ENCODE measurements at places on chromosomes 12 and 14. TPM values are rescaled to one million over a fixed set of nuclear protein-coding genes. Genes with fewer than 3 reads are reported as not detected.

GRCh38 chr12:57477710-57478681, 1.7 kb downstream of the ARHGAP9 start:
- no peaks in the 10 kb centered on the region for H3K4me1 ChIP-seq
- no peak overlapping the region for H3K27ac ChIP-seq
- no peaks in the 10 kb centered on the region for H3K36me3 ChIP-seq

GRCh38 chr12:109423392-109423791, 53.7 kb downstream of the KCTD10 start:
- no peaks in the 10 kb centered on the region for H3K4me1 ChIP-seq
- H3K27ac ChIP-seq = no peak overlapping the region
- no peaks in the 10 kb centered on the region for H3K36me3 ChIP-seq
- H3K4me3 ChIP-seq = no peak overlapping the region
- no peaks in the 10 kb centered on the region for H3K27me3 ChIP-seq

GRCh38 chr14:23478109-23478759, 8.7 kb downstream of the NGDN start:
- no peak overlapping the region for H3K27ac ChIP-seq
- H3K36me3 ChIP-seq = peaks cover 61% of the 10 kb centered on the region
- no peak overlapping the region for H3K4me3 ChIP-seq
- H3K4me1 ChIP-seq = no peaks in the 10 kb centered on the region
- no peaks in the 10 kb centered on the region for H3K27me3 ChIP-seq

DNA sequence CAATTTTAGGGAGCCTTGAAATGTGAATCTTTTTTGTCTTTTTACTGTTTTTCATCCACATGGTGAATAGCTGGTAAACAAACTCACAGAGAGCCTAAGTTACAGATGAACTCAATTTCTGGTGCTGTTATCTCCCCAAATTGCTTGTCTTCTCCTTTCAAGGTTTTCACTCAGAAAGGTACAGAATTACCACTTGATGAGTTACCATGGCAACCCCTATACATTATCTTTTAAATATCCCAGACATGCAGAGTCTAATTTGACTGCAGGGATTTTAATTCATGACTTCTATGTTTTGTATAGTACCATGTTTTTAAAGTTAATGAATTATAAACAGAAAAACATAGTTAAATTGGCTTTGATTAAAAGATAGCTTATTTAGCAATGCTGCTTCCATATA, 203.7 kb downstream of the PELI2 start:
- no peak for DNase-seq
- H3K4me3 ChIP-seq = no peak overlapping the region
- no peaks in the 10 kb centered on the region for H3K36me3 ChIP-seq
- peaks cover 21% of the 10 kb centered on the region for H3K4me1 ChIP-seq
- H3K27me3 ChIP-seq = no peaks in the 10 kb centered on the region
- H3K27ac ChIP-seq = no peak overlapping the region

DNA sequence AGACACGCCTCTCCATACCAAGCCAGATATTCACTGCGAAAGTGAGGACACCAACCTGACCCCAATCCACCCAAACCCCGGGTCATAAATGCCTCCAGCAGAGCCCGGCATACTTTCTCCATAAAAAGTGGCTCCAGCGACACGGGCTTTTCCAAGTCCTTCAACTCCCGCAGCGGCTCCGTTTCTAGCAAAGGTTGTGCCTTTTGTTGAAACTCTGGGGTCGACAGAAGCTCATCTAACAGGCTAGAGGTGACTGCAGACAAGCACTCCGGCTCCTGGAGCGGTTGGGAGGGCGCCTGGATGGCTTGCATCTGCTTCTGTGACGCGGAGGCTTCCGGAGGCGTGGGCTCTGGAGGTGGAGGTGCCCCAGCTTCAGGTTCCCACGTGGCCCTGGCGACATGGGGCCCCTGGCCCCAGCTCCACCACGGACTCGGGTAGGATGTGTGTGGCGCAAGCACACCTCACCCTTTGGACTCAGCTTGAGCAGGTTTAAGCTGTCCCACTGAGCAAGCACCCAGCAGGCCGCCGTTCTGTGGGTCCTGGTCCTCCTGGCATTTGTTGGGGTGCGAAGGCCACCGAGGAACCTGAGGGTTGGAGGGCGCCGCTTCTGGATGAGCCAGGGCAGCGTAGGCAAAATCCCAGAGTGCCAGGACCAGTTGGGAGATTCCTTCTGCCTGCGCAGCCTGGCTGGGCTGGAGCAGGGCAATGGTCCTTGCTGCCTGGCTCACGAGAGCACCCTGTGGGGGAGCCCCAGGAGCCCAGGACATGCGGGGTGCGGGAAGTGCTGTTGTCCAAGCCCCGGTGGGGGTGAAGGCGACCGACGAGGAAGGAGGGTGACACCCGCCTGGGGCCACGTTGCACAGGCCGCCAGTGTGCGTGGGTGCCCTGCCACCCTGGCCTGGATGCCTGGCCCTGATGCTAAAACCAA, 186.3 kb downstream of the ALG10 start:
- H3K4me3 ChIP-seq = no peak overlapping the region
- no peaks in the 10 kb centered on the region for H3K36me3 ChIP-seq
- no peak overlapping the region for H3K27ac ChIP-seq
- no peaks in the 10 kb centered on the region for H3K4me1 ChIP-seq

- H3K27ac ChIP-seq = peak overlapping the region; percentile 89
- H3K36me3 ChIP-seq = no peaks in the 10 kb centered on the region
- DNase-seq = peak; percentile 44
- H3K4me3 ChIP-seq = no peak overlapping the region
These were observed 169.9 kb upstream of the HIF1A start for GRCh38 chr14:61525293-61526011.

DNA sequence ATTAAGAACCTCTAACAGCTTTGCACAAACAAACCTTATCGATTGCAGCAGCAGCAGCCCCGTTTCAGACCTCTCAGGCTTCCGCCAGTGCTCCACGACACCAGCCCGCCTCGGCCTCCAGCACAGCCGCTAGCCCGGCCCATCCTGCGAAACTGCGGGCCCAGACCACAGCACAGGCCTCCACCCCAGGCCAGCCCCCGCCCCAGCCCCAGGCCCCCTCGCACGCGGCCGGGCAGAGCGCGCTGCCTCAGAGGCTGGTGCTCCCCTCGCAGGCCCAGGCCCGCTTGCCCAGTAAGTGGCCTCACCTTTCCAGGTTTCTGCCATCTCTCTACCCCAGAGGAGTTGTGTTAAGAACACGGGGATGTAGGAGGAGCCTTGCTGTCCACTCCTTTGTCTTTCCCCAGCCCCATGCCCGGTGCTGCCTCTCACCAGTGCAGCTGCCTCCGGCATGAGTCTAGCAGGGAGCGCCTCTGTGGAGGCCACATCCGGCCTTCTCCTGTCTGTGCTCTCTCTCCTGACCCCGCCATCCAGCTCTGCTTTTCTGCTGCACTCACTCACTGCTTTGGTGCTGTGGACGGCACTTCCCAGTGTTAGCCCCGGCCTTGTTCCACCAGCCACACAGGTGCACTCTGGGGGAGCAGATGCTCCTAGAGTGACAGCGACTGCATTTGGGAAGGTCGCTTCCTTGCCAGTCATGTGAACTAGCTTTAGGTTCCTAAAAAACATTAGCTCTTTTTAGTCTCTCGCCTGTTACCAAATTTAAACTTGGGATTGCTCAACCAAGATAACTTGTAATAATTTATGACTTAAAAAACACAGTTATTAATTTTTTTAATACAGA, 71.5 kb downstream of the EP400 start:
- H3K27me3 ChIP-seq = no peaks in the 10 kb centered on the region
- H3K4me3 ChIP-seq = no peak overlapping the region
- peaks cover 70% of the 10 kb centered on the region for H3K36me3 ChIP-seq
- no peaks in the 10 kb centered on the region for H3K4me1 ChIP-seq
- no peak for DNase-seq

GRCh38 chr12:116358536-116358892, 81.0 kb upstream of the MED13L start:
- H3K4me3 ChIP-seq = peak overlapping the region; percentile 64
- no peaks in the 10 kb centered on the region for H3K27me3 ChIP-seq

- no peak overlapping the region for H3K4me3 ChIP-seq
- H3K27me3 ChIP-seq = no peaks in the 10 kb centered on the region
- peak; percentile 95 for DNase-seq
- H3K36me3 ChIP-seq = no peaks in the 10 kb centered on the region
- H3K27ac ChIP-seq = peak overlapping the region; percentile 26
These were observed 30.9 kb upstream of the IRF2BPL start for GRCh38 chr14:77059276-77059915.

DNA sequence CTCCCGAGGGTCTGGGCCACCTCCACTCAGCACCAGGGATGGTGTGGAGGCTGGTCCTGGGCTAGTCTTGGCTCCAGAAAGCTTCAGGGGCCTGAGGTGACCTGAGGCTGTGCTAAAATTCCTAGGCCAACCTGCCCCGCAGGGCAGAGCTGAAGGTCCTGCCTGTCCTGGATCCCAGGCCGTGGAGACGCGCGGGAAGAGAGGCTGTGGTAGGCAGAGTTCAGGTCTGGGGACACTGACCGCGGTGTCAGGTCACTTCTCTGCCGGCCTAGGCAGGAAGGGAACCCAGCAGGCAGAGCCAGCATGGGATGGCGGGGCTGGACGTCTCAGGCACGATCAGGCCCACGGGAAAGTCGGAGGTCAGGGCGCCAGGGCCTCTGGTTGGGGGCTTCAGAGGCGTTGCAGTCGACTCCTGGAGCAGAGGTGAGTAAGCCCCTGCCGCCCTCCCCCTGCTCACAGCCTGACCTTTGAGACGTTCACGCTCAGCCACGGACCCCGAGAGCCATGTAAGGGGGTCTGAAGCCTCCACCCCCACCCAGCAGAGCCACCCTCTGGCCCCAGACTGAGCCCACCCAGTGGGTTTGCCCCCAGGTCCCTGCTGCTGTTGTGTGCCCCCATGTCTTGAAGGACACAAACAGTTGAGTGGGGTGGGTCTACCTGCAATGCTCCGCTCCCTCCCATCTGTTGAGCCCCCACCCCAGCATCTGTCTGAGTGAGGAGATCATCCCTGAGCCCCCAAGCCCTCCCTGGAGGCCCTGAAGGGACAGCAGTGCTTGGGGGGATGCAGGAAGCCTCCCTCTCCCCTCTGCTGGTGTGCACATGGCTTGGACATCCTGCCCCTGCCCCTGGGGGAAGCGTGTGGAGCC, 142.7 kb downstream of the KIF26A start:
- no peaks in the 10 kb centered on the region for H3K4me1 ChIP-seq
- no peak overlapping the region for H3K27ac ChIP-seq
- no peak overlapping the region for H3K4me3 ChIP-seq
- DNase-seq = peak; percentile 56
- no peaks in the 10 kb centered on the region for H3K36me3 ChIP-seq

DNA sequence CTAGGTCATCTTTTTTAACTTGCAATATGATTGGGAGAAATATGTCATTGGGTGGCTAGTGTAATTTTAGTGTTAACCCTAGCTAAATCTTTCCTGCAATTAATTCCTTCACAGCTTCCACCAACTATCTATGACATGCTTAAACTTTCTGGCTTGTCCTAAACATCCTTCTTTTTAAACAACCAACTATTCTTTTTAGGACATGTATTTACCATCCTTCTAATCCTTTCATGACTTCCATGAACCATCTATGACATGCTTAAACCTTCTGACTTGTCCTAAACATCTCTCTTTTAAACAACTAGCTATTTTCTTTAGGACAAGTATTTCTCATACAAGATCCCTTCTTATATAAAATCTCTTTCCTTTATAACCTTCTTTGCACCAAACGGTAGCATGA, 179.6 kb upstream of the PDZRN4 start:
- H3K36me3 ChIP-seq = no peaks in the 10 kb centered on the region
- H3K4me3 ChIP-seq = no peak overlapping the region
- no peaks in the 10 kb centered on the region for H3K4me1 ChIP-seq

- H3K36me3 ChIP-seq = peaks cover 76% of the 10 kb centered on the region
- no peaks in the 10 kb centered on the region for H3K4me1 ChIP-seq
- DNase-seq = no peak
- H3K27me3 ChIP-seq = no peaks in the 10 kb centered on the region
These were observed 24.9 kb downstream of the FBXO21 start for GRCh38 chr12:117165342-117165741.

- H3K4me3 ChIP-seq = no peak overlapping the region
- H3K36me3 ChIP-seq = no peaks in the 10 kb centered on the region
- H3K4me1 ChIP-seq = no peaks in the 10 kb centered on the region
- no peak overlapping the region for H3K27ac ChIP-seq
These were observed 40.5 kb upstream of the PTCSC3 start for GRCh38 chr14:36217027-36217426.

- H3K27ac ChIP-seq = no peak overlapping the region
- H3K36me3 ChIP-seq = no peaks in the 10 kb centered on the region
- H3K4me3 ChIP-seq = no peak overlapping the region
- DNase-seq = no peak
- H3K27me3 ChIP-seq = peaks cover 22% of the 10 kb centered on the region
These were observed 4.4 kb upstream of the KCNA1 start for GRCh38 chr12:4905316-4905715.

GRCh38 chr12:45388545-45388944, 172.7 kb downstream of the ANO6 start:
- H3K27me3 ChIP-seq = no peaks in the 10 kb centered on the region
- peaks cover 13% of the 10 kb centered on the region for H3K36me3 ChIP-seq
- DNase-seq = peak; percentile 10

DNA sequence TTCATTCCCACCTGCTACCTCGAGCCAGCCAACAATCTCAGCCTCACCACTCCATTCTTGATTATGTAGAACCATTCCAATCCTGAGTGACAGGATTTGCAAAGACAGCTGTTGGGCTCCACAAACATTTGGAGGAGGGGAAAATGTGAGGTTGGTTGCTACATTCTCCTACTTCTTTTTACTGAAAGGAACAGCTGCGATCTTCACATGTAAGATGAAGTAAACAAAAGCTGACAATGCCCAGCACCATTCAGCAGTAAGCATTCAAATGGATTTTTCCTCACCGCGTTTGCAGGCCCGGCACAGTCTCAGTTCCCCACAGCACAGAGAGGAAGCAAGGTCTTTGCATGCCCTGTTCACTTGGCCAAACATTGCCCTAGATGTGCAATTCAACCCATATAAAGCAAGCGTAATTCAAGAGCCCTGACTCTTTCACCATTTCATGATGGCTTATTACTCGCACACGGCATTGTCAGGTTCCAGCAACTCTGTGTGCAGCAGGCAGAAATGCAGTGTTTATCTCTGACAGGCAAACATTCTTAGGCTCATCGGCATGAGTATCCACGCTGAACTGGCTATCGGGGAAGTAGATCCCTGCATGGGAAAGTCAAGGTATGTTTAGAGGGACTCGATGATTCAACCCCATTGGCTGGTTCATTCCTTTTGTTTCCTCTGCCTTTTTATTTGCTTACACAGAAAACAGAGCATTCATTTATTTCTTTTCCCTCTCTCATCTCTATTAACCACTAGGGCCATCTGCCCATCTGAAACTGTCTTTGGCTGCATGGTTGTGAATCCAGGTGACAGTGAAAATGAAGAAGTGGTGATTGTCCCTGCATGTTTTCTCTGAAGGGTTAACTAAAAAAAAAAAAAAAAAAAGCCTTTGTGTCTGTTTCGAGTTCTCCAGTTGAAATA, 236.1 kb upstream of the PLEKHG7 start:
- H3K27me3 ChIP-seq = no peaks in the 10 kb centered on the region
- no peak overlapping the region for H3K27ac ChIP-seq
- no peak overlapping the region for H3K4me3 ChIP-seq
- no peak for DNase-seq

C12orf60 gene
- total RNA-seq = 0.59 TPM

C14orf39 gene
- total RNA-seq = 0.29 TPM

MLEC gene
- 89.8 TPM for total RNA-seq

CABP1 gene
- total RNA-seq = not detected

MYF6 gene
- total RNA-seq = not detected

KRT72 gene
- total RNA-seq = not detected

SELPLG gene
- 1.1 TPM for total RNA-seq

GPR84 gene
- not detected for total RNA-seq

MRPL42 gene
- total RNA-seq = 29.0 TPM

SYNDIG1L gene
- not detected for total RNA-seq

DPY19L2 gene
- total RNA-seq = 2.7 TPM

Measured in osteoblast (primary cell).